ENCODE measurements at places on chromosomes 2 and 18.

- DNase-seq = no peak
Observed at GRCh38 chr2:42167458-42167857, 1.7 kb upstream of the EML4 start.

GRCh38 chr2:236855176-236855865 lies 230.4 kb upstream of the COPS8 start:
- DNase-seq = no peak

DNA sequence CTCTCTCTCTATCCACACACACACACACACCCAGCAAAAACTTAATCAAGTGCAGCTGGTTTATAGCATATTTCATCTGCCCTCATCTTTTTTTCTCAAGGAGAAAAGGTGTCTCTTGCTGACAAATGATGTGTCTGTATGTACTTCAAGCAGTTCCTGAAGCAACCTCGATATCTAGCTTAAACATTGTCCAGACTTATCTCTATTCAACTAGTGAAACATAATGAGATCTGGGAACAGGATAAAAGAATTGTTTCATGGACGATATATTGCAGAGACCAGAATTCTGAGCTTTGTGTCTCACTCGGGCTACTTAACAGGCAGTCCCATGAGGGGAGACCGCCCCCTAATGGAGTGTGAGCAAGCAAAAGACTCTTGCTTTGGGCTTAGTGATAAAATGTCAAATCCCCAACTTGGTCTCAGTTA lies 929.2 kb upstream of the SOX11 start:
- no peak for DNase-seq

DNA sequence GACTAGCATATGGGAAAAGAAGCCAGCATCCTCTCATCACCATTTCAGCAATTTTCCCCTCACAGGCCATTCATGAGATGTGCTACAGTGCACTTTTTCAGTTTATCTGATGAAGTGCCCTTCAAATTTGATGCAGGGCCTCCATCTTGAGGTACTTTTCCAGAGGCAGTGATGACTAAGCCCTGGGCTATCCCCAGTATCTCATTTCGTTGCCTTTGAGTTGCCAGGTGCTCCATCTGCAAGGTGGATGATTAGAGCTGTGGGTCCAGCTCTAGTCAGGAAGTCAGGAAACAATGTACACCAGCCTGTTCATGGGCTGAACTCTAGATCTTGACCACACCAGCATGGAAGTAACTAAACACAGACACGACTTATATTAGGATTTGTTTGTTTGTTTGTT lies 425.2 kb downstream of the METTL4 start:
- no peak for DNase-seq

DNA sequence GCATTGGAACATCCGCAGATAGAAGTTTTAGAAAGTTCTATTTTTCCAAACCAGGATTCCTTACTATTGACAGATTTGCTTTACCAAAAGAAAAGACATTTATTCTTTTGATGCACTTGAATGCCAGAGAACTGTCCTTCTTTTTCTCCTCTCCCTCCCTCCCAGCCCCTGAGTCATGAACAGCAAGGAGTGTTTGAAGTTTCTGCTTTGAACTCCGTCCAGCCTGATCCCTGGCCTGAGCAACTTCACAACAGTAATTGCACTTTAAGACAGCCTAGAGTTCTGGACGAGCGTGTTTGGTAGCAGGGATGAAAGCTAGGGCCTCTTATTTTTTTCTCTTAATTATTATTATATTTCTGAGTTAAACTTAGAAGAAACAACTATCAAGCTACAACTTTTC lies 33.6 kb downstream of the APCDD1 start:
- no peak for DNase-seq

DNA sequence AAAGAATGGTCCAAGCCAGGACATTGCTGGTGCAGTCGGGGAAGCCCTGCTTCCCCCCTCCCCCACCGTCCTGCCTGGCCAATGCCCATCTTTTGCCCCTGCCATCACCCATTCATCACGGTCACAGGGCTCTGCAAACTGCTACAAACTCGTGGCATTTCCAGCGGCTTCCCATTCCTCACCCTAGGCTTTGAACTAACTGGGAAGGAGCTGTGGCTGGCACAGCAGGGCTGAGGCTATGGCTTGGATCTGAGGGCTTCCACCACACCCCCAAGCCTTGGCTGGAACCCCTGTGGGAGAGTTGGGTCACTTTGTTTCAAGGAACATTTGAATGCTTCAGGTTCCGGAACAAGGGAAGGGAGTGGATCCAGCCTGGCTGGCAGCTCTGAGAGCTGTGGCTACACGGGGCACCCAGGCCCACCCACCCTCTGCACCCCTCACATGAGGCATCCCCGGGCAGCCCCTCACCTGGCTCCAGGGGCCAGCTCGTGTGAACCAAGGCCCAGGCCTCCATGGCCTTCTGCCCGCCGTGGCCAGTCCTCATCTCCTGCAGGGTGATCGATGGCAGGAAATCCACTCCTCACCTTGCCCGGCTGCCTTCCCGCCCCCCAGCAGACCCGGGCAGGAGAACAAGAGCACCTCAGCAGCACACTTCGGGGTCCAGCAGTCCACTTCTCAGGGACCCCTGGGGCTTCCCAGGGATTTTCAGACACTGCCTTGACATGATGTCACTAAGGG lies 58.8 kb upstream of the OTOS start:
- no peak for DNase-seq

GRCh38 chr2:164771897-164772296 lies 69.7 kb downstream of the COBLL1 start:
- no peak for DNase-seq

GRCh38 chr2:98524168-98524567 lies 79.5 kb downstream of the INPP4A start:
- no peak for DNase-seq

DNA sequence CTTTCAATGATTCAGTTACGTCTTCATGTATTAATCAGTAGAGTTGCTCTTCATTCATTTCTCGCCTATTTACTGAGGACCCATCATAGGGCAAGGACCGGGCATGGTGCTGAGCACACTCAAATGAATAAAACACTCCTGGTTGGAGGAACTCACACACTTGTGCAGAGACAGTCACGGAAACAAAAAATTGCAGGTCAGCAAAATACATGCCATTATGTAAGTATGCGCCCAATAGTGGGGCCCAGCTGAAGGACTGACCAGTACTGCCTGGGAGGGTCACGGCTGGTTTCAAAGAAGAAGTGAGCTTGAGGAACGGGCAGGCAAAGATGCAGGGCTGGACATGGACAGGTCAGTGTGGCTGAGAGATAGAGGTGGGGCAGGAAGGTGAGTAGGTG lies 102.9 kb downstream of the DDX1 start:
- no peak for DNase-seq

GRCh38 chr2:218855305-218856166 lies 4.1 kb upstream of the WNT6 start:
- no peak for DNase-seq

- DNase-seq = no peak
Observed at GRCh38 chr2:170717599-170717963, 2.4 kb downstream of the SP5 start.

GRCh38 chr2:33532146-33532545 lies 55.7 kb downstream of the RASGRP3 start:
- DNase-seq = no peak

GRCh38 chr18:62372156-62372555 lies 47.0 kb downstream of the TNFRSF11A start:
- DNase-seq = no peak

DNA sequence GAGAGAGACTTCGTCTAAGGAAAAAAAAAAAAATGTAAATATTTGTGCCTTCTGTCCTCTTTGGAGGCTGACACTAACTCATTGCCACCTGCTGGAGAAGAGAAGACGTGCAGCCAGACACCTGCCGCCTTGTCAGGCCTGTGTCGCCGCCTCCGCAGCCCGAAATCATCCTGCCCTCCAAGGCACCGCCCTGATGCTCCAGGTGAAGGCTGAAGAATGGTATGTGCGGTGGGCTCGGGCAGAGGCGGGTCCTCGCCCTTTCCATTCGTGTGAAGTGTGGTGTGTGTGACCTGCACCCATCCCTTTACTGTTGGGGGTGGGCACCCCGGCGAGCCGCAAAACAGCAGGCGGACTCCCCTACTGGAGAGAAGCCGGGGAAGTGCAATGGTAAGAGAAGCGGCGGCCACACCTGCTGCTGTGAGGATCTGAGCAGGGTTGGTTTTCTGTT lies 60.4 kb downstream of the FAM161A start:
- DNase-seq = peak; percentile 24

DNA sequence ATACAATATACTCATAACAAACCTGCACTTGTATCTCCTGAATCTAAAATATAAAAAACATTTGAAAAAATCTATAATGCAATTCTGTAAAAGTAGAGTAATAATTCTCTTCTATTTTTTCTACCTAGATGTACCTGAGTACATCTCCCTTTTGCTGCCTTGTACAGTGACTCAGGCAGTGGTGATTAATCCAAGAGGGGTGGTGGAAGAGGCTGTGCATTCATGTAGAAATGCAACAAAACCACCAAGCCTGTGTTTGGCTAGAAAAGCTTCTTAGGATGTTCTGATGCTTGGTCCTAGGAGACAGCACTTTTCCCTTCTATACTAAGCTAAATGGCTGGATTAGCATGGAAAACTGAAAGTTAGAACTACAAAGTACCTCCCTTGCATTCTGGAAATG lies 245.8 kb downstream of the DPP10 start:
- no peak for DNase-seq

DNA sequence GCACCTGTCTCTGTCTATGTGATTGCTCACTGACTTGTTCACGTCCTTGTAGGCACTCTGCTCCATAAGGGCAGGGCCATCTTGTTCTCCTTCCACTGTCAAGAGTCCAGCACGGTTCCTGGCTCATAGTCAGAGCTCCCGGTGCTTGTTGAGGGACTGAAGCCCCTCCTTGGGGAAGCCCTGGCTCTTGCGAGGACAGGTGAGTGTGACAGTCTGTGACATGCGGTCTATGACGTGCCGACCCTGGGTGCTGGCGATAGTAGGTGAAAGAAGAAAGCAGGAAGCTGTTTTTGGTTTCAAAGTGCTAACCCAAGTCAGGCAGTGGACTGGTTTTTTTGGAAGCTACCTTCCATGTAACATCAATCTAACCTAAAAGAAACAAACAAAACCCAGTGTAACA lies 18.8 kb downstream of the TSHZ1 start:
- DNase-seq = no peak

DNA sequence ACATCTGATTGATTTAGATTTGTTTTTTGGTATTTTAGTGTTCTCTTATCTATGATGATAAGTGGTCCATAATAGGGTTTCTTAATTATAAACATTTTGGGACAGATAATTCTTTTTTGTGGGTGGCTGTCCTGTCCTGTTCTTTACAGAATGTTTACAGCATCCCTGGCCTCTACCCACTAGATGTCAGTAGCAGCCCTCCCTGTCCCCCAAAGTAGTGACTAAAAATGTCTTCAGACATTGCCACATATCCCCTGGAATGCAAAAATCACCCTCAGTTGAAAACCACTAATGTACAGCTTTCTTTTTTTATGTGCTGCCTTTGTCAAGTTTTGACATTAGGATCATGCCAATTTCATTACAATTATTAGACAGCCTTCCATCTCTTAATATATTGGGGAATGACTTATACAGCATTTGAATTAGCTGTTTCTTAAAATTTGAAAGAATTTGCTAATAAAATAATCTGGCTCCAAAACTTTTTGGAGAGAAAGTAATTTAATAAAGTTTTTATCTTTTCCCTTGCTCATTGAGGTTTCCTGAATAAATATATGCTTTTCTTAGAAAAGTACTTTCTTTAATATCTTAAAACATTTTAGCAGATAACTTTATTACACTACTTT lies 19.5 kb downstream of the WIPF1 start:
- no peak for DNase-seq

- DNase-seq = no peak
Observed at GRCh38 chr2:239042551-239043320, 194.9 kb downstream of the TWIST2 start.

DNA sequence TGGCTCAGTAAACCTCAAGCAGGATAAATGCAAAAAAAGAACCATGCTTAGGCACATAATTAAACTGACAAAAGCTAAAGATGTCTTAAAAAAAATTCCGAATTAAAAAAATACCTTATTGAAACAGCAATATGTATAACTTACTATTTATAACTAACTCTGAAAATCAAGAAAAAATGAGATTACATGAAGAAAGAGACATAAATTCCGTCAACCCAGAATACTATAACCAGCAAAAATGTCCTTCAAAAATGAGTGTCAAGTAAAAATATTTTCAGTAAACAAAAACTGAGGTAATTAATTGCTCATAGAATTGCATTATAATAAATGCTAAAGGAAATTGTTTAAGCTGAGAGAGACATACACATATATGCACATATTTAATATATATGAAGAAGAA lies 474.5 kb upstream of the SYT4 start:
- no peak for DNase-seq

GRCh38 chr18:40259115-40259835 lies 1695.8 kb upstream of the PIK3C3 start:
- no peak for DNase-seq

GRCh38 chr2:3631161-3631850 lies 26.7 kb upstream of the ALLC start:
- DNase-seq = no peak

- no peak for DNase-seq
Observed at GRCh38 chr2:121483846-121484245, 46.8 kb upstream of the RNU4ATAC start.

DNA sequence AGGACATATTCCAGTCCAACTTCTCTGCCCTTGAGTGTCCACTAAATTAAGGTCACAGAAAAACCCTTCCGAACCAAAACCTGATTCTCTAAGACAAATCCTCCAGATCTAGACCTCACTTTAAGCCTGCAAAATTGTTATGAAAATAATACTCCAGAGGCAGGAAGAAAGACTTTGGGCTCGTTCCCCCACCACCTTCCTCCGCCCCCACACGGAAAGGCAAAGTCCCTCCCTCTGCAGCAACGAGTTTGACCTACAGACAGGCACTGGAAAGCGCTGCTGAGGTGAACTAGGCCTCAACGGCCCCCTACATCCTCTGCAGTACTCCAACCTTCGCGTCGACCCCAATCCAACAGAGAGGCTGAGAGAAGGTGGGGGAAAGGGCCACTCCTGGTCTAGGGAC lies 808 bp downstream of the ATP5MC3 start:
- no peak for DNase-seq

- DNase-seq = peak; percentile 11
Observed at GRCh38 chr2:152335016-152335725, at the start of gene FMNL2. FMNL2 (plus strand) TSS chr2:152335174.

GRCh38 chr18:526681-527080 lies 26.2 kb upstream of the COLEC12 start:
- no peak for DNase-seq

GRCh38 chr2:229118927-229119326 lies 152.2 kb downstream of the PID1 start:
- DNase-seq = no peak

GRCh38 chr2:27911458-27912210 lies 21.1 kb downstream of the BABAM2 start:
- no peak for DNase-seq
